Activated CD4-positive, CD25-positive, alpha-beta regulatory T cell (primary cell): ENCODE measurements at places on chromosomes 1 and 21.

- no peak for DNase-seq
These were observed 78.0 kb downstream of the SYT6 start for GRCh38 chr1:114075546-114076242.

GRCh38 chr21:21915816-21916215, 917.6 kb downstream of the NCAM2 start:
- no peak for DNase-seq

DNA sequence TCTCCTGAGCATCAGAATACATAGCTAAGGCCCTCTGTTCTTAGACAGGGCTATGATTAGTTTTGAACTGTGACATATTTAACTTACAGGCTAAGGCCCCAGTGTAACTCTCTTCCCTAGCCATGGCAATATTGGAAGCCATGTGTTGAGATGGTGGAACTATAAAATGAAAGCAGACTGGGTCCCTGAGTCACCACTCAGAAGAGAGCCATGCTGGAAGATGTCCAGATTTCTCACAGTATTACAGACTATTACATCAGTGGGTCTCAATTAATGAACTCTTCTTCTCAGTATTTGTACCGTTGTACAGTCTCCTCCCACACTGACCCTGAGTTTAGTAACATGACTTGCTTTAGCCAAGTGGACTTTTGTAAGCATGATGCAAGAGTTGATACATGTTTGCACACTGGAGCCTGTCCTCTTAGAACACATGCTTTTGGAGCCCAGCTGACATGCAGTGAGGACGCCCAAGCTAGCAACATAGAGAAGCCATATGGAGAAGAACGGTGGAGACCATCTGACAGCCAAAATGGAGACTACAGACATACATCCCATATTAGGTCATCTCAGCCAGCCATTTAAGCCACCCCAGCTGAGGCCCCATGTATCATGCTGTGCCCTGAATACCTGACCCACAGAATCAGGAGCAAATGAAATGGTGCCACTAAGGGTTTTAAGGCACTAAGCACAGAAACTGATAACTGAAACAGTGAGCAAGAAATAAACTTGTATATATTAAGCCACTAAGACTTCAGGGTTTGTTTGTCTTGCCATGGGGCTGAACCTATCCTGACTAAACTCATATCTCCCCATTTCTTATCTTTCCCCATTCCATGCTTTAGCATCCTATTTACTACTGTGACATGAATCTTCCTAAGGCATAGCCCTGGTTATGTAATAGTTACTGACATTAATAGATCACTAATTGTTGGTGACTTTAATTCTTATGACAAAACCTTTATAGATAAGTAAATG, 24.4 kb downstream of the TBX15 start:
- DNase-seq: no peak

DNA sequence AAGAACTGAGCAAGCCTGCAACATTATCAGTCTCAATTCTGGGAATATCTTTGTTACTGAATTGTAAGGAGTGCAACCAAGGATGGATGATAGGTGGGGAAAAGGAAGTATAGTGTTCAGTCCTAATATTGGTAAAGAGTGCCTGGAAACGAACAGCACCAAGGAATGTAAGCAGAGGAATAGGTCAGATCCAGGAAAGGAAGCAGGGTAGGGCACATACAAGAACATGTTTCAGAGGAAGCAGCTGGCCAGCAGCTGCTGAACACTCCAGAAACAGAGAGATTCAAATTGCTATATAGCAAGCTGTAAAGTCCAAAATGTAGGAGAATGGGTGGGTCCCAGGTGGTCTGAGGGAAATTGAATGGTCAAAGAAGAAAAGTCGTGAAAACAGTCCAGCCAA, 37.9 kb downstream of the CRB1 start:
- no peak for DNase-seq

DNA sequence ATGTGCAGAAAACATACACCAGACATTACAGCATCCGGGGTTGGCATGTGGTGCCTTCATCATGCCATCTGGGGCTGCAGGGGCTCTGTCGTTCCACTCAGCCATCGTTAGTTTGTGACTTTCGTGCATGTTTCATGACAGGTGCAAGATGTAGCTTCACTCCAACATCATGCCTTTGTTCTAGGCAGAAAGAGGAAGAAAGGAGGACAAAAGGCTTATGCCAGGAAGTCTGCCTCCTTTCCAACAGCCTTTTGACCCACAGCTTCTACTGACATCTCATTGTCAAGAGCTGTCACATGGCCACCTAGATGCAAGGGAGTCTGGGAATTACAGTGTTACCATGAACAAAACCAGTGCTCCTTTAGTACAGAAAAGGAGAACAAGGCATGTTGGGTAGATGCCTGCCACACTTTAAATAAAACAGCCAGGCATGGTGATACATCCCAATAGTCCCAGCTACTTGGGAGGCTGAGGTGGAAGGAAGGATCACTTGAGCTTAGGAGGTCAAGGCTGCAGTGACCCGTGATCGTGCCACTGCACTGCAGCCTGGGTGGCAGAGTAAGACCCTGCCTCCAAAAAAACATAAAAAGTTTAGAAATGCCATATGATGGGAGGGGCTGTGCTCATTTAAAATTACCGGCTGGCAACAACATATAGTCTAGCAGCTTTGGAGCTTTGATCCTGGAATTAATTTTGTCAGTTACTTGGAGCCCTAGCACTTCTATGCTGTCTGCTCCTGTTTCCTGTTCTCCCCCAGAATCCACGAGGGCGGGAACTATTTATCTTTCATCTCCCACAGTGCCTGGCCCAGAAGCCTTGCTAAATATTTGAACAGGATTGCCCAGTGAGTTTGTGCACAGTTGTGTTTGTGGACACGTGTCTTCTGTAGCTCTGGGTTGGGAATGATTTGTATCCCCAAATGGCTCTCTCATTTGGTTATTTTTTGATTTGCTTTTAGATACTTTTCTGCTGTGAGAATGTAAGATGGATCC, 7.4 kb downstream of the DOP1B start:
- no peak for DNase-seq

- DNase-seq: no peak
These were observed 69.1 kb upstream of the C1orf105 start for GRCh38 chr1:172351346-172351745.

GRCh38 chr1:207004931-207005830, 27.4 kb downstream of the C1orf116 start:
- no peak for DNase-seq

DNA sequence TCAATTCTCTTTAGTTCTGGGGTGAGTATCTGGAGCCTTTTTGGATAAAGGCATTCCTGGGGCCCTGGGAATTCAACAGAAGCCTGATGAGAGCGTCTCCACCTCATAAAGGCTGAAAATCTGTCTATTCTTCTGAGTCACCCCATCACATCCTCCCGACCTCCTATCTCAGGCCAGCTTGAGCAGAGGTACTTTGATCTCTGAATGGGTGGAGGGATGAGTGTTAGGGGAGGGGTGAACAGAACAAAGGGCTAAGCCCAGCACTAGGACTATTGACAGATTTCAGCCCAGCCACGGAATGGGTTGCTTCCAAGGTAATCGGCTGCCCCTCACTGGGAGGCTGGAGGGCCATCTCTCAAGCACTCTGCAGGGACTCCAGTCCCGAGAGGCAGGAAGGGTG, 2.5 kb upstream of the MYBPH start:
- DNase-seq: no peak

GRCh38 chr1:110229348-110230001, 19.4 kb downstream of the KCNC4 start:
- no peak for DNase-seq

DNA sequence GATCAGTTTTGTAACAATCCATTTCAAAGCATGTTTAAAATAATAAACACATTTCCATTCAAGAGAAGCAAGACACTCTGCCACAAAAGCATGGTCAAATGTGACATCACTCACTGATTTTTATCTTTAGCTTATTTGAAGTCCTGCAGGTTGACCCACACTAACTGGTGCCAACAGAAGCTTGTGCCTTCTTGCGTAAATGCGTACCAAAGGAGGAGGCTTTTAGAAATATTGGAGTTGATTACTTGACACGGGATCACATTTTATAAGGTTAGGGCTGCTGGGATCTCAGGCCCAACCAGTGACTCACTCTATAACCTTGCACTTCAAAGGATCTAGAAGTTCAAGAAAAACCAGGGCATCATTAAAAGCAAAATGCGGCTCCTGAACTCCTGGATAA, 203.6 kb downstream of the PCP4 start:
- DNase-seq: no peak

DNA sequence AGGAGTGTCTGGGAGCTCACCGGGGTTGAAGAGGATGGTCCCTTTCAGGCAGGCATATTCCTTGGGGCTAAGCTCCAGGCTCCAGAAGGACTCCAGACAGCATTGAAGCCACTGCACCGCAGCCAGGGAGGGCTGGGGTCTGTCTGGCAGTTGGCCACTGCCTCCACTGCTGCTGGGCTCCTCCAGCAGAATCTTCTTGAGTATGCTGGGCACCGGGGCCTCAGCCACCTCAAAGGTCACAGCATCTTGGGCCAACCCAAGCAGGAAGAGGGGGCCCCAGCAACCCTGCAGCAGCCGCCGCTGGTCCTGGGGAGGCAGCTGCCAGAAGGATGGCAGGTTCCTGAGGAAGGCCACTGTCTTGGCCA, 404 bp downstream of the NR0B2 start:
- DNase-seq: no peak

GRCh38 chr1:175527773-175528172, 215.6 kb downstream of the TNR start:
- DNase-seq: no peak

DNA sequence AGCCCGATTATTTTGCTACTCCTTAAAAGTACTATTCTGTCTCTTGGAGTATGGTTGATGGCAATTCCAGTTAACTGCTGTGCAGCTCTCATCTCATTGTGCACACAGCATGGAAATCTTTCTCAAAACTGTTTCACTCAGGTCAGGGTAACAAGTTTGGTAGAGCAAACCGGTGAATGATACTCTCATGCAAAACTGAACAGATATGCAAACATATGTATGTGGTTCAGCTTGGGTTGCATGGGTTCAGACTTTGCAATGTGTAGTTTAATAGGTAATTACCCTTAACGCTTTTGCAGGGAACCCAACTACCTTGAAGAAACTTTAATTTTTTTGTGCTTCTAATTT, 2.2 kb downstream of the GADD45A start:
- no peak for DNase-seq

DNA sequence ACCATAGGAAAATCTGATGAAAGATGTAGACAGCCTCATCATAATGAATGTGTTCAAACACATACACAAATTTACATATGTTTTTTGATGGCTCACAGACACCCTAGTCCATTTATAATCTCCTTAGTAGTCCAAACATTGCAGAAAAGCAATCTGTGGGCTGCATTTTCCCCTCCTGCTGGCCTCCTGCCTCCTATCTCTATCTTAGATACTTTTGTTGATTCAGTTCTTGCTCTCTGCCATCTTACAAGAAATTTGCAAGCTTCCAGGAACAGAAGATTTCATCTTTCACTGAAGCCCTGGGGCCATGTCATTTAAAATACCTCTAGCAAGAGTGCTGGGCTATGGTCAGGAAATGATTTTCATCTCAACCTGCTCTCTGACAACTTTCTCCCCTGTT, 50.6 kb downstream of the DUSP10 start:
- DNase-seq: no peak

- DNase-seq: no peak
These were observed 84.7 kb upstream of the IRF2BP2 start for GRCh38 chr1:234694661-234695060.

DNA sequence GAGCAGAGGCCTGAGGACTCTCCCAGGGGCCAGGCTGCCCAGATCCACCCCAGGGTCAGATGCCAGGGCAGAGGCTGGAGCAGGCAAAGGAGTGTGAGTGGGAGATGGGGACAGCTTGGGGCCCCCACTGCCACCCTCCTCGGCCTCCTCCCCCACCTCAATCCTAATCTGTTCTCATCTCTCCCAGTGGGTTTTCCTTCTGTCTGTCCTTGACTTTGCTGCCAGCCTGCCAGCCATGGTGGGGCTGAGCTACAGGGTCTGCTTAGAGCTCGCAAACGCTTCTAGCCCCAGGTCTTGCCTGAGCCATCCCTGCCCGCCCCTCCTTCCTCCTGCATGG, 65.3 kb downstream of the MEGF6 start:
- DNase-seq: no peak

GRCh38 chr1:71038942-71039341, 8.7 kb downstream of the PTGER3 start:
- no peak for DNase-seq

DNA sequence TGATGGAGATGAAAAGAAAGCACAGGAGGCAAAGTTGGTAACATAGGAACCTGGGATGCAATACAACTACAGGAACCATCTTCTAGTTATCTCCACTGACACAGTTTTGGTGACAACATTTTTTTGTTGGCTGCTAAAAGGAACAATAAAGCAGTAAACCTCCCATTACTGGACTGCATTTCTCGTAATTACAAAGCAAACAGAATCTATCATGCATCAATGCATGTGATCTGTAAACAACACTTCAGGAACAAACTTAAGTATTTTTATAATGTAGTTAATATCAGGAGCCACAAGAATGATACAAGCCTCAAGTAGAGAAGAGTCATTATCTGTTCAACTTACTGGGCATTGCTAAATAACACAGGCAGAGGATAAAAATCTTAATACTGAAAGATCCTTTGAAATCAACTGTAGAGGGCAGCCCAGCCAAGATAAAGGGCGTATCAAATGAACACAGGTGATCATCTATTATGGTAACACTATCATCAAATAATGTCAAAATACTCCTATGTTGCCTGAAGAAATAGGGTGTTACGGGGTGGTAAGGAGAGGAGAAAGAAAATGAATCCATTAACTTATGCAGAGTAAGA, 193.3 kb downstream of the EIF4G3 start:
- DNase-seq: no peak

DNA sequence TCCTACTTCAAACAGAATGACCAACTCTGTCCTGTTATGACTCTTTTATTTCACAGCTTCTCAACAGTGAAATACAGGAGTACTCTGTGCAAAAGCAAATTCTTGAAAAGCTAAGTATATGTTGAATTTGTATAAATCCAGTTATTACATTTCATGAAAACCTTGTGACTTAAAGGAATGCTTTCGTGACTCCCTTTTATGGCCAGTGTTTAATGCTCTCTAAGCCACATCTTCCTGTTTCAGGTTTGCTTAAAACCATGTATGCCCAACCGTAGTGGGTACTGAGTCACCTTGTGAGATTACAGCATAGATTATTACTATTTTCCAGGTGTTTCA, 40.2 kb upstream of the KIF1B start:
- no peak for DNase-seq

DNA sequence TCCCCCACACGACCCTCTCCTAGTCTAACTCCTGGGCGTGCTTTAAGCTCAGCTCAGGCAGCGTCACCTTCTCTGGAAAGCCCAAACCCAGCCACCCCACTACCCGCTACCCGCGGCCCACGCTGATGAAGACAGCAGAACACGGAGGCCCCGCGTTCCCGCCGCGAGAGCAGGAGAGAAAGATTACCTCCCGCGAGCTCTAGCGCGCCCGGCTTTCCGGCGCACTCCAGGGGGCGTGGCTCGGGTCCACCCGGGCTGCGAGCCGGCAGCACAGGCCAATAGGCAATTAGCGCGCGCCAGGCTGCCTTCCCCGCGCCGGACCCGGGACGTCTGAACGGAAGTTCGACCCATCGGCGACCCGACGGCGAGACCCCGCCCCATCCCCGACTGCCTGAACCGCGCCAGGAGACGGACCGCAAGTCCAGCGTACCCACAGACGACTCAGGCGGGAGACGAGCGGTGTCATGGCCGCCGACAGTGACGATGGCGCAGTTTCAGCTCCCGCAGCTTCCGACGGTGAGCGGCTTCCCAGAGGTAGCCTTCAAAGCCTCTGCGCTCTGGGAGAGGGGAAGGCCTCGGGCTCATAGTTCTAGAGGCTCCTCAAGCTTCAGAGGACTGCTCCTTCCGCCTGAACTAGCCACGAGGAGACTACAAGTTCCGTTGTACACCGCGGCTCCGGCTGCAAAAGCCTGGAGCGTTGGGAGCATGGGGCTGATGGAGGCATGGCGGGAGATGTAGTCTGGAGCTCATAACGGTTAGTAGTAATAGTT, at the start of the genes MUTYH and TOE1:
TSS of gene MUTYH (minus strand) at position 652 of the 770 bp plus-strand sequence. CDS start 5,935 bp downstream, outside the sequence.
TSS of gene TOE1 (plus strand) at position 382 of the 770 bp plus-strand sequence. CDS start at position 465, 83 bp downstream.
- DNase-seq: peak; percentile 88
